ENCODE measurements at places on chromosomes 1 and 21. TPM values are rescaled to one million over a fixed set of nuclear protein-coding genes. Genes with fewer than 3 reads are reported as not detected.

Gene RHBDL2
- 1.2 TPM for total RNA-seq

Gene DIO1
- not detected for total RNA-seq

Gene PCBP3
- 14.8 TPM for total RNA-seq

Gene LRRC53
- total RNA-seq = not detected

Gene CADM3
- total RNA-seq = 11.7 TPM

Gene SIK1
- 8.6 TPM for total RNA-seq

Gene GDAP2
- 23.6 TPM for total RNA-seq

Gene ITGB2
- 112 TPM for total RNA-seq

Gene PPIAL4G
- not detected for total RNA-seq

Gene C1orf141
- not detected for total RNA-seq

Gene PLPP3
- total RNA-seq = 219 TPM

Gene FMO3
- 2.3 TPM for total RNA-seq

Gene GPATCH3
- 5.1 TPM for total RNA-seq

Gene PRRC2C
- total RNA-seq = 70.4 TPM

Gene BLACAT1
- not detected for total RNA-seq

Gene LMX1A
- total RNA-seq = 0.31 TPM

Gene CCDC17
- 2.0 TPM for total RNA-seq

Gene CAPZB
- 171 TPM for total RNA-seq

Gene FAM20B
- total RNA-seq = 58.8 TPM

Gene CXADR
- total RNA-seq = 7.6 TPM

Gene PDC
- not detected for total RNA-seq

Gene GJB3
- total RNA-seq = not detected

Gene PTCH2
- 1.9 TPM for total RNA-seq
